Esophagus muscularis mucosa (tissue), 4 donors: ENCODE measurements at places on chromosomes 1 and 21. TPM values are rescaled to one million over a fixed set of nuclear protein-coding genes. Genes with fewer than 3 reads are reported as not detected.

- DNase-seq, result no peak
These were observed 53.0 kb downstream of the VANGL1 start for GRCh38 chr1:115694805-115695204.

GRCh38 chr1:70458131-70458530, 47.1 kb downstream of the CTH start:
- DNase-seq, result no peak

TFF3 gene
- 24.4 TPM for total RNA-seq

- no peak for DNase-seq
These were observed 7.3 kb downstream of the KIF21B start for GRCh38 chr1:201016211-201016651.

DNA sequence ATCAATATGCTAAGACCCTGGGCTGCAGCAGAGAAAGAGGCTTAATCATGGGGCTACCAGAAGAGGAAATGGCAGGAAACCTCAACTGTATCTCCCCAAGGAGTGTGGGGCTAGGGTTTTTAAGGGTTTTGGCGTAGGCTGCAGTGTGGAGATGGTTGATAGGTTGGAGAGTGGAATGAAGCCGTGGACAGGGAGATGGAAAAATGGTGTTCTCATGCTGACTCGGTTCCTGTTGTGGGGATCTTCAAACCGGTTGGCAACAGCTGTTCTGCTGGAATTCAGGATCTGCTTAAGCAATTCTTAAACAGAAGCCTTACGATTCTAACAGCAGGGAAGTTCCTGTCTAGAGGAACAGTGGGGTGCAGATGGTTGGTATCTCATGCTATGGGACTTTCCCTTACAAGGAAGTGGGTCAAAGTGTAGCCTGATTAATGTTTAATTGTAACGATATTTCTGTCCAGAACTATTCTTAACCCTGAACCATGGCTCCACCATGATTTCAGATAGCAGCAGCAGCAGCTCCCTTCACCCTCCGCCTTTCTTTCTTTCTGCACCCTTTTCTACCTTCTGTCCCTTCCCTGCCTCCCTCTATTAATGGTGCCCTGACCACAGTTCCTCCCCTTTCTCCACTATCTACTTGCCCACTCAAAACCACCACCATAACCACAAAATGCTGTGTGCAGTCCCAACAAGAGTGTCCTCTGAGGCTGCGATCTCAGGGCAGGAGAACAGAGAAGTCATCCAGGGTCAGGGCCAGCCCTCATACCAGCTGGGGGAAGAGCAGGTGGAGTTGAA, 30.8 kb downstream of the RSPH1 start:
- no peak for DNase-seq

TRIM63 gene
- total RNA-seq, result 2.1 TPM

DNA sequence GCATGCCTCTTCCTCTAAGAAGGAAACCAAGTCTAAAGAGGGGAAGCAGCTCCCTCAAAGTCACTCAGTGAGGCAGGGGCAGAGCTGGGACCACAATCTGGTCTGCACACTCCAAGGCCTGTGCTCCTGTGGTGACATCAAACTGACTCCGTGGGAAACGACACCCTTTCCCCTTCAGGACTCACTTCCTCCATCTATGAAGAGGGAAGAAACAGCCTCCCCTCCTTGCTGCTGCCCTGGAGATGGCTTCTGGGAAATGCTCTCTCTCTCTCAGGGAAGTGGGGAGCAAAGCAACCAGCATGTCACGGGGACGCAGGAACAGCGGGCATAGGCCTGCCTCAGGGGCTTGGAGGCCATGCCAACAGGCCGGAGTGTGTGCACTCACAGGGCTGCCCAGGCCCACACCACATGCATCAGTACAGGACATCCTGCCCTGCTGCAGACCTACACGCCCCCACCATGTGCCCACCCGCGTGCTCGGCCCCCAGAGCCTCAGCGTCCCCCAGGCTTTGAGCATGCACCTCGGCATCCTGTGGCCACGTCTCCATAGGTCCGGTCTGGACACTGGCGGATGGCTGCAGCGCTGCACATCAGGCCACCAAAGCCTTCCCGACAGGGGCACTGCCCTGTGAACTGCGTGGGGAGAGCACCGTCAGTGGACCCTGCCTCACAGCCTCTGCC, 25.7 kb downstream of the LAMB3 start:
- DNase-seq, result no peak

- no peak for DNase-seq
These were observed 197.2 kb downstream of the CHRM3 start for GRCh38 chr1:239583536-239583935.

DNA sequence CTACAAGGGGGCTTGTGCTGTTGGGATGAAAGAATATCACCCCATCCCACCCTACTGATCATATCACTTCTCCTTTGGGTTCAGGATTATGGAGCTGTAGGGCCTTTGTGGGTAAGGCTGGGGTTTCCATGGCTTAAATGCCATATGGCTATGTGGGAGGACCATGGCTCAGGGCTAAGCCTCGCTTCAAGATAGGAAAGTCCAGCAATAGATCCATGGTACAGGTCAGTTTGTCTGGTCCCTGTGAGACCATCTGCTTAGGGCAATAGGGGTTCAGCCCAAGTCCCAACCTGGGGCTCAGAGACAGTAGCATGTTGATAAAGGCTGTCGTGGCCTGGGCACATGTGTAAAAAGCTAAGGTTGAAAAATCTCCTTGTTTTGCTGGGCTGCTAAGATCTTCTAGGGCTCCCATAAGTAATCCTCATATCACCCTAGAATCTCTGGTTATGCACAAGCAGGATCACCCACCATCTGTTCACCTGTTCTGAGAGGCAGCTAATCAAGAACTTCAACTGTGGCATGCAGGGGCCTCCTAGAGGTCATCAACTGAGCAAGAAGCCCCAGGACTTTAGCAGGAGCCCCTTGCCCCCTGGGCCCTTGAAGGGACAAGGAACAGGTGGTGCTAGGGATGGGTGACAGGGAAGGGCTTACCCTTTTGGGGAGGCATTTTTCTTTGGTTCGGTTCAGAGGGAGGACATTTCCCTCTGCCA, 66.5 kb downstream of the UBE2T start:
- DNase-seq, result no peak

MATN1 gene
- total RNA-seq, result not detected

- no peak for DNase-seq
These were observed 924 bp downstream of the HMCN1 start for GRCh38 chr1:185734929-185735700.

FAM72B gene
- total RNA-seq, result not detected

GRCh38 chr1:24149866-24150233, 6.9 kb upstream of the IL22RA1 start:
- DNase-seq, result no peak

GRCh38 chr1:11188858-11189451, at the start of gene ANGPTL7:
TSS of gene ANGPTL7 (plus strand) at chr1:11189355. CDS start at chr1:11189580, 225 bp downstream.
- DNase-seq, result no peak

GRCh38 chr1:171792656-171793369, 11.4 kb downstream of the METTL13 start:
- no peak for DNase-seq

- no peak for DNase-seq
These were observed 315.6 kb downstream of the NFIA start for GRCh38 chr1:61397935-61398334.

GRCh38 chr1:111480674-111481073, 6.9 kb downstream of the C1orf162 start:
- DNase-seq, result no peak

DNA sequence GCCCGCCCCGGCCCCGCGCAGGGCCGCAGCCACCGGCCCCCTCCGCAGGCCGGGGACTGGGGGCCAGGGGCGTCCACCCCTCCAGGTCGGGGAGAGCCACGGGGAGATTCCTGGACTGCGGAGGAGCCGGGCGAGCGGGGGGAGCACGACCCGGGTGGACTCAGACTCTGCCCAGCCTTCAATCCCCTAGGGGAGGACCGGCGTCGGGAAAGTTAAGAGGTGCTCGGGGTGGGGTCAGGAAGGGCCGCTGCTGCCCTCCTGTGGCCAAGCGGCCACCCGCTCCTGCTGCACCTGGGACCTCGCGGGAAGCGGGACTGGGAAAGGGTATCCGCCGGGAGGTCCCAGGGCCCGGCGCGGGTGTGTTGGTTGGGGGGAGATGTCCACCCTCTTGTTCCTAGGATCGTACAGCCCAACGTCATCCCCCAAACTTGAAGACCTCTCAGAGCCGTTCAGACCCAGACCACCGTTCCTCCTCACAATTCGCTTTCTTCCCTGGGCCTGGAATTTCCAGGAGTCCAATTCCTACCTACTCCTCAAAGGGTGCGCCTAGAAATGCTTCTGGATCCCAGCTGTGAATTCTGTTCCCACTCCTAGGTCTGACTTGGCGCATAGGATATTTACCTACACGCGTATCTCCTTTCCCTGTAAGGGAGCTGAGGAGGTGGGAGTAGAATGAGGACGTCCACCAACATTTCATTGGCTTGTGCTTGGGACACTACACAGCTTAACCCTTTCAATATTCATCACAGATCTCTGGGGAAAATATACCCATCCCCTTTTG, 484 bp upstream of the RHOC start:
- DNase-seq, result peak; percentile 97

- no peak for DNase-seq
These were observed 140.6 kb downstream of the SYT2 start for GRCh38 chr1:202569393-202570322.

DNA sequence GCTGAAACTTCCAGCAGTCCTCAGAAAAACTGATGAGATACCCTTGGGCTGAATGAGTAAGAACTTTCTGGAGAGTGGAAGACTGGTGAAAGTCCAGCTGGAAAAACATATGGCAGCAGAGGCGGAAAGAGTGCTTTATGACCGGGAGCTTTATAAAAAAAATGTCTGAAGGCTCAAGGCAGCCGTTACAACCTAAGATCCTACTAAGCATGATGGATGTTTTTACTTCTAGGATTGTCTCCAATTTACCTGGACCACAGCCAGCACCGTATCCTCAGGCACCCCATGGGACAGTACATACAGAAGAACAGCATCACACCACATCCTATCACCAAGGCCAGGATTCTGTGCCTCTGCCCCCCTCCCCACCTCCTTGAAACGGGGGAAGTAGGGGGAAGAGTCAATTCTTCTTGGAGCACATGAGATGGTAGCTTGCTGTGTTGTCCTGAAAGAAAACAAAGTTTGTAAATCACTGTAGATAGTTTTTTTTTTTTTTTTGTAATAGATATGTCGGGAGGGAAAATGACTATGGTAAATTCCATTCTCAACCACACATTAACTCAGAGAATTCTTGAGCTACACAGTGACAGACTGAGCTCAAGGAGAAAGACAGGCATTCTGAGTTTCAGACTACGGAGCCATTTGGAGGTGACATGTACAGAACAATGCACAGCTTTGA, 11.8 kb upstream of the IRF2BP2 start:
- no peak for DNase-seq

C1orf141 gene
- total RNA-seq, result not detected

- no peak for DNase-seq
These were observed 19.8 kb downstream of the LHX4 start for GRCh38 chr1:180249725-180250498.

DNA sequence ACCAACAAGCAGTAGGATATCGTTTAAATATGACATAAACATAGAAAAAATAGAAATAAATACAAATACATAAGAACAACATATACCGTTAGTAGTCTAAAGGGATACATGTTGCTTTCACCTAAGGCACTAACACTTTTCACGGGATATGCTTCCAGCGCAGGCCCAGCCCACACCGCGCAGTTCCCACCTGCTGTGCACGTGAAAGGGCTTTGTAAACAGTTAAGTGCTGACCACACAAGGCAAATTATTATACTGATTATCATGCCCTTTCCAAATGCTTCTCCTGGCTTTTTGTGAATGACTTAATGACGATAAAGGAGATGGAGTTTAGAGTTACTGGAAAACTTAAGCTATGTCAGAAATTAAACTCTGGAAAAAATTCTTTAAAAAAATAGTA, 11.3 kb upstream of the IL22RA1 start:
- no peak for DNase-seq

ZNF692 gene
- total RNA-seq, result 36.0 TPM

GRCh38 chr1:208874915-208875314, 630.7 kb upstream of the PLXNA2 start:
- DNase-seq, result no peak

DNA sequence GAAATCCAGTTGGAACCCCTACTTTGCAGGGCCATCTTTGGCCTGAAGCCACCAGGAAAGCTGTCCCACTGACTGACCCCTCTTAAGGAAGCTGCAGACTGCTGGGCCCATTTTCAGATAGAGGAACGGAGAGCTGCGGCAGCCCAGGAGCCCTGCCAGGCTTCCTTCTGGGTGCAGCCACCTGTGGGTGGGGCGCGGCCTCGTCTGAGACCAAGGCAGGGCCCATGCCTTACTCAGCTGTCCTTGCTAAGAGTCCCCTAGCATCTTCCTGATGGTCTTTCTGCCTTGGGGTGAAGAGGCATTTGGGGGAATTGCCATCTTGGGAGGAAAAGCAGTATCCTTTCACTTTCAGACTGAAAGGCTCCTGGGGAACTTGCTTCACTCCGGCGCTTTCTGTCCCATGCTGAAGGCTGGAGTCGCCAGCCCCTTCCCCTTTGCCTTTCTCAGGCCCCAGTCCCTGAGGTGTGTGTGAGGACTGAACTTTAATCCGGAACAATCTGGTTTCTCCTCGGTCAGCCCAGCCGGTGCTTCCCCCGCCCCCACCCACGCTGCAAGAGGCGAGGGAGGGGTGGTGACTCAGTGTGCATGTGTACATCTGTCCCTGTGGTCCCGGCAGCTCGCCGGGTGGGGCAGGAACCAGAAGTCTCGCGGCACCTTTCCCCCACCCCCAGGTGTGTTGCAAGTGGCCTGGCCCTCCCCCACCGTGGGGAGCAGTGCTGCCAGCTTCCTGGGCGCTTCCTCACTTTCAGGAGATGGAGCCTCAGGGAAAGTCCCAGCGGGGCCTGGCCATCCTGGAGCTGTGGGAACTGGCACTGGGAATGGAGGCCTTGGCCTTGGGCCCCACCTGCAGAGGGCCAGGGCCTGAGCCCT, 5.1 kb downstream of the ZC3H12A start:
- DNase-seq, result peak; percentile 96

- peak; percentile 21 for DNase-seq
These were observed 25.7 kb downstream of the JMJD4 start for GRCh38 chr1:227709451-227709850.

- DNase-seq, result no peak
These were observed 15.4 kb upstream of the CD2 start for GRCh38 chr1:116738673-116739370.

NKAIN1 gene
- not detected for total RNA-seq

GRCh38 chr21:46334351-46335140, 10.6 kb downstream of the PCNT start:
- DNase-seq, result no peak

DNA sequence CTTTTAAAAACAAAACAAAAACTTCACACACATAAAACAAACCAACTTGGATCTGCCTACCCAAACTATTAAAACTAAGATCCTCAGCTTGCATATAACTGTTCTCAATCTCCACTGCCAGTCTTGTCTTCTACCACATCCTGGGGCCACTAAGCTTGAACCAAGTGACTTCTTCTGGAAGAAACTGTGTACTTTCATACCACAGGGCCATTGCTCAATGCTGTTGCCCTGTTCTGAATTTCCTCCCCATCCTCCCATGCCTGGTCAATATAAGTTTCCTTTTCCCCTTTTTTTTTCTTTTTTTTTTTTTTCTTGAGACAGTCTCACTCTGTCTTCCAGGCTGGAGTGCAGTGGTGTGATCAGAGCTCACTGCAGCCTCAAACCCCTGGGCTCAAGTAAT, 109.9 kb downstream of the KIAA0319L start:
- DNase-seq, result no peak
